ENCODE measurements at places on chromosomes 4 and X. TPM values are rescaled to one million over a fixed set of nuclear protein-coding genes. Genes with fewer than 3 reads are reported as not detected.

DNA sequence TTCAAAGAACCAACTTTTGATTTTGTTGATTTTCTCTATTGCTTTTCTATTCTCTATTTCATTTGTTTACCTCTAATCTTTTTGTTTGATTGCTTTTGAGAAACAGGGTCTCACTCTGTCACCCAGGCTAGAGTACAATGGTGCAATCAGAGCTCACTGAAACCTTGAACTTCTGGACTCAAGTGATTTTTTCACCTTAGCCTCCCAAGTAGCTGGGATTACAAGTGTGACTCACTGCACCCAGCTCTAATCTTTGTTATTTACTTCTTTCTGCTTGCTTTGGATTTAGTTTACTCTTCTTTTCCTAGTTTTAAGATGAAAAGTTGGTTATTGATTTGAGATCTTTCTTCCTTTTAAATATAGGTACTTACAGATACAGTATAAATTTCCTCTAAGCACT, 26.2 kb downstream of the RAB9B start:
- no peak for DNase-seq

DNA sequence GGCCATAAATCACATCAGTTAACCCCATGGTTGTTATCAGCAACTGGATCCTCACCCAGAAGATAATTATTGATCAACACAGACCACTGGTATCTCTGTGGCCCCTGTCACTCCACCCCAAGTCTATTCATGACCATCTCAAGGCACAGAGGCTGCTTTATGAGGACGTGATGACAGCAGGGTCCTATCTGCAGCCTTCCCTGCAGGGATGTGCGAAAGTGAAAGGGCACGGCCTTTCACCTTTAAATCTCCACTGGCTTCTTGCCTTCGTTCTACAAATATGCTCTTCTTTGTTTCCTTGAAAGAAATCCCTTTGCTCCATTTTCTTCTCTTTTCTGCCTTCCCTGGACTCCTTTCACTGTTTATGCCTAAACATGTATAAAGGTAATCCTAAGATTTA, 170.6 kb upstream of the EDNRA start:
- DNase-seq, result no peak

DNA sequence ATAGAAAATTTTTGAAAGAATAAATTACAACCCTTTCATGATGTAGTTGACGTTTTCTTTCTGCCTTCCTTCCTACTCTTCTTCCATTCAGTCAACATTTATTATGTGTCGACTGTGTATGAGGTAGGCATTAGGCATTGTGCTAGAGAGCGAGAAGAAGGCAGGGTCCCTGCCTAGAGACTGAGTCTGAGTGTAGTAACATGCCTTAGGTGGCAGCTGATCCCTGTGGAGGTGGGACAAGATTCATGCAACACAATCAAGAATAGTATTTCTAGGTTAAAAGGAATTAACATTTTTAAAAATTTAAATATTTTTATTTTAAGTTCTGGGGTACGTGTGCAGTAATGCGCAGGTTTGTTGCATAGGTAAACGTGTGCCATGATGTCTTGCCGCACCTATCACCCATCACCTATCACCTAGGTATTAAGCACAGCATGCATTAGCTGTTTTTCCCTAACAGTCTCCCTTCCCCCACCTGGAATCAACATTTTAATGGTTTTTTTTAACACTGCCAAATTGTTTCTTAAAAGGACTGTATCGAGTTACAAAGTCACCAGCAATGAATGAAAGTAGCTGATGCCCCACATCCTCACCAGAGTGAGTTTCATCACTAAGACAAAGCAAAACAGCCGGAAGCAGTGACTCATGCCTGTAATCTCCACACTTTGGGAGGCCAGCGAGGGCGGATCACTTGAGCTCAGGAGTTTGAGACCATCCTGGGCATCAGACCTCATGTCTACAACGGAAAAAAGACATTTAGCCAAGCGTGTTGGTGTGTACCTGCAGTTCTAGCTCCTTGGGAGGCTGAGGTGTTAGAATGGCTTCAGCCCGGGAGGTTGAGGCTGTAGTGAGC, 84.0 kb downstream of the WWC2 start:
- no peak for DNase-seq

GRCh38 chr4:88705805-88706492, 8.3 kb upstream of the NAP1L5 start:
- DNase-seq, result no peak

- no peak for DNase-seq
Measured at GRCh38 chrX:107851215-107851614, 25.5 kb downstream of the MID2 start.

DNA sequence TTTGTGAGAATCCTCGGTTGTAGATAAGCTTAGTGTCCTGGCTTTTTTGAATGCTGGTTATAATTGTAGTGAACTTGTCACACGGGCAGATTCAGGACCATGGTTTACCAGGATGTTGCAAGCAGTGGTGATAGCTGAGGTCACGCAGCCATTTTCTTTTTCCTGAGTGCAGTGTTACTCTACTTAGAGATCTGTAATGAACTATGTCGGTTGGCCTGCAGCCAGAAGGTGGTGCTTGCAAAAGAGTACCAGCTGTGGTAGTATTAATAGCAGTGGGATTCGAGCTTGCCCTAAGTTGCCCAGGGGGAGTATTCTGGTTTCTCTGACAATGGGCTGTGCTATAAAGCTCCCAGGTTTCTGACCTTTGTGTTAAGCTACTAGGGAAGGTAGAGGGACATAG, 368.9 kb downstream of the SLITRK2 start:
- no peak for DNase-seq

The COPS4 gene
- total RNA-seq, result 40.3 TPM

The CD38 gene
- total RNA-seq, result 3.2 TPM

The CRMP1 gene
- not detected for total RNA-seq

GRCh38 chr4:140326395-140326993, 47.0 kb upstream of the SCOC start:
- DNase-seq, result no peak

DNA sequence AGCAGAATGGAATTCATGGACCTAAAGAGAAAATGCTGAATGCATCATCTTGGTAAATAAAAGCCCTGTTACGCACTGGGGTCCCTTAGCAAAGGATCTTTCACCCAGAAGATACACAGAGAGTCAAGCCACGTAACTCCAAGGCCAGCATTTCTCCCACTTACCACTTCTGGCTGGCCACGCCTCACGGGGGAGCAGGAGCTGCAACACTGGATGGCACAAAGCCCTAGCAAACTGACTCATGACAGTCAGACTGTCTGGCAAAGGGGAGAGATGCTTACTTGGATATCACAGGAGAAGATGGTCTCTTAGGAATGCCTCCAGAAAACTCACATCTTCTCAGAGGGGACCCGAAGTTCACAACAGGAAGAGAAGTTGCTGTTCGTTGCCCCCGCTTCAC, 51.4 kb upstream of the BCLAF3 start:
- no peak for DNase-seq

DNA sequence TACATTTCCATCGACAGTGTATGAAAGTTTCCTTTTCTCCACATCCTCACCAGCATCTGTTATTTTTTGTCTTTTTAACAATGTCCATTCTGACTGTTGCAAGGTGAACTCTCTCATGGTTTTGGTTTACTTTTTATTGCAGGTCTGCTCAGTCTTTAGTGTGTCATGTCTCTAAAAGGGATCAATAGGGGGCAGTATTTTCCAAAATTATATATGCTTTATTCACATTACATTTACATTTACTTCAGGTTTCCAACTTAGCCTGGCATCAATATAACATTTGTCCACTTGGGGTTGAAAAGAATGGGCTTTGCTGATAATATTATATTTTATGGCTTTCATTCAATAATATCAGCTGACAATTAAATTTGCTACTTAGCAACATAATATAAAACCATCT, 265.0 kb upstream of the SLITRK2 start:
- no peak for DNase-seq

GRCh38 chrX:38805432-38806389, 4.5 kb downstream of the MID1IP1 start:
- no peak for DNase-seq

GRCh38 chr4:154618708-154619315, 6.4 kb upstream of the FGG start:
- no peak for DNase-seq

GRCh38 chr4:92305148-92305877, 1.5 kb downstream of the GRID2 start:
- no peak for DNase-seq

The MCF2 gene
- total RNA-seq, result 3.8 TPM

- no peak for DNase-seq
Measured at GRCh38 chr4:124846306-124846705, 133.8 kb upstream of the ANKRD50 start.

The NAT8L gene
- under 0.01 TPM for total RNA-seq

The UGDH gene
- total RNA-seq, result 736 TPM

DNA sequence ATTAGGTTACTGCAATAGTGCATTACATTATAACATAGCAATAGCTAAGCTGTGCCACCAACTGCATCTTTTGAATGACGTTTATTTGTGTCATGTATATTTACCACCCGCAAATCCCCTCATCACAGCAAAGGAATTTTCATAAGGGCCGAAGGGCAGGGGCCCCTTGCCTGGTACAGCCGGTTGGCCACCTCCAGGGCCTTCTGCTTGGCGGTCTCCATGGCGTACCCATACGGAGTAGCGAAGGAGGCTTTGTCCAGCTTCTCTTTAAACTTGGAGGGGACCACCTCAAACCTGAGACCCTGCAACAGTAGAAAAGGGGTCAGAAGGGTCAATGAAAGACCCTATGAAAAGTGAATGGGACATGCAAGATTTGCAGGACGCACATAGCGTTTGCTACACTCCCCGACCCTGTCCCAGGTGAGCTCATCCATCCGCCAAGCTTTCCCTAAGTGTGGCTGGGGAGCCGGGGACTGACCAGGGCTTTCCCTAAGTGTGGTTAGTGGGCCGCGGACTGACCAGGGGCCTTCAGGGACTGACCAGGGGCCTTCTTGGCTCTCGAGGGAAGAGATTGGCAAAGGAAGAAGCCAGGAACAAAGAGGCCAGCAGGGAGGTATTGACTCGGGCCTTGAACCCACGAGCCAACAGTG, 10.6 kb downstream of the ASMTL start:
- DNase-seq, result no peak

The MAGEB2 gene
- not detected for total RNA-seq

DNA sequence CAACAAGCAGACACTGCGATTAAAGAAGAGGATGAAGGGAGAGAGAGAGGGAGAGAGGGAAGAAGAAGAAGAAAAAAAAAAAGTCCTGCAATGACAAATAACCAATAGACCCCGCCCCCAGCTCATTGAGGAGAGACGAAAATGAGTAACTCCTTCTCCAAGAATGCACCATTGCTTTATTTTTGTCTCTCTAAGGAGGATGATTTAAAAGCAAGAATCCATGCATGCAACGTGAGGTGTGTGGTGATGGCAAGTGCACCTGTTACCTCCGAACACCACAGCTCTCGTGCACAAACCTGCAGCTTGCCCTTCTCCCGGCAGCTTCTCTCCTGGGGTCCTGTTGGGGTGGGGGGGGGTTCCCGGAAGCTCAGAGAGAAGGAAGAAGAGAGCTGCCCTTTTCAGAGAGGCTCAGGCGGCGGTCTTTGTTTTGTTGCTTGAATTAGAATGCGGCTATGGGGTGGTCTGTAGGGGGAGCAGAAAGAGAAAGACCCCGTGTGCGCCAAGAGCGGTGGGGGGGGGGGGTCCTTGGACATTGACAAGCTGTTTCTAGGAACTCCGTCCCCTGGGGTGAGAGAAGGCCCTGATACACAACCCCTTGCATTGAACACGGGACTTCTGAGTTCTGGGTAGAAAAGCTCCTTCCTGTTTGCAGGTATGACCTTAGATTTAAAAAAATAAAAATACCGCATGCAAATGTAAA, 100.7 kb downstream of the CRLF2 start:
- DNase-seq, result no peak

GRCh38 chrX:149007423-149007822, 497.7 kb downstream of the IDS start:
- no peak for DNase-seq

The NEUROG2 gene
- not detected for total RNA-seq

GRCh38 chr4:119138046-119138445, 2.4 kb downstream of the MYOZ2 start:
- DNase-seq, result no peak

DNA sequence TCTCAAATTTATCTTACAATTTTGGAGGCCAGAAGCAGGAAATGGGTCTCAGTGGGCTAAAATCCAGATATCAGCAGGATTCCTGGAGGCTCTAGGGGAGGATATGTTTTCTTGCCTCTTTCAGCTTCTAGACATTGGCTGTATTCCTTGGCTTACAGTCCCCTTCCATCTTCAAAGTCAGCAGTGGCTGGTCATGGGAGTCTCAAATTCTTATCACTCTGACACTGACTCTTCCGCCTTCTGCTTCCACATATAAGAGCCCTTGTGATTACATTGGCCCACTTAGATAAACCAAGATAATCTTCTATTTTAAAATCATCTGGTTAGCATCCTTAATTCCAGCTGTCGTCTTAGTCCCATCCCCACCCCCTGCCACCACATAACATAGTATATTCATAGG, 113.0 kb downstream of the PCDH7 start:
- no peak for DNase-seq

DNA sequence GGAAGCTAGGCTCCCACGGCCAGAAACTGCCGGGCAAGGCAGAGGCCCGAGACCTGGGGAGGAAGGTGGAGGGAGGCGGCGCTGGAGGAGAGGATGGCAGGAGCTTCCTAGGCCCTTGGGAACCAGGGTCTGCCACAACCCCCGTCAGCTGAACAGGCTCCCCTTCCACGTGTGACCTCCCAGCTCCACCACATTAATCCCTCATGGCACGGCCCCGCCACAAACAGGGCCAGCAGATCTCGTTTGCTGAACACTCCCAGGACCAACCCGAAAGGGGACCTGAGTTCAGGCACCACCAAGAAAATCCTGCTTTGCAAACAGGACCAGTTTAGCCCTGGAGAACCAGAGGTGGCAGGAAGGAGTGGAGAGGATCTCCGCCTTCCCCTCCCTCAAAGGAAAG, 62.7 kb downstream of the FHDC1 start:
- no peak for DNase-seq

Data from thoracic aorta (tissue), 2 donors.